GM03348 (cell line): ENCODE measurements at places on chromosomes 5 and 9.

DNA sequence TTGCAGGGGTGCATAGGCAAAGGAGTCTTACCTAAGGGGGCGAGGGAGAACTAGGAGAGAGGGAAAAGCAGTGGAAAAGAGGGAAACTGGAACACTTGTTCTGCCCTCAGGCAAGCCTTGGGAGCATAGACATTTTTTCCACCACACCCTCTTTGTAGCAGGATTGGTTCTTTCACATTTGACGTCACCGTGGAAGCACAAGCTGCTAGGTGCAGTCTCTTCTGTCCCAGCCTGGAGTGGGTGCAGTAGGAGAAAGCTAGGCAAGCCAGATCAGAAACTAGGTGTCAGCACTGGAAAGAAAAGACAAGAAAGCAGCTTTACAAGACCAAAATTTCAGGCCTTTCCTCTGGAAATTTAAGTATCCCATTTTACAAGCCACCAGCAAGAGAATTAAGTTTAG, 440.4 kb downstream of the EFNA5 start:
- no peak for DNase-seq

DNA sequence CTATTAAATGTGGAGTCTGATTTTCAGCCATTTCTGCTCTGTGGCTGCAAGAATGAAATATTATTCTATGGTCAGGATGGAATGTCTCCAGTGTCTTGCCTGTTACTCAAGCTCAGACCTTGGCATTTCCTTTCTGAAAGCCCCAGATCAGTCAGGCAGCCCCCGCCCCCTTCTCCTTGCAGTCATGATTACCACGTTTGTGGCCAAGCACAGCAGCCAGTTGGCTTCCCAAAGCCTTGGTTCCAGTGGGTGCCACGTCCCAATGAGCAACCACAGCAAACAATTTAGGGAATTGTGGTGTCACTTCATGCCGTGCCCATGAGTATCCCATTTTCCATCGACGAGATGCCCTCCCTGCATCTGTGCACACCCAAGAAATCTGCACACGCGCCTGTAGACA, 9.7 kb upstream of the OBP2A start:
- DNase-seq: peak; percentile 74

DNA sequence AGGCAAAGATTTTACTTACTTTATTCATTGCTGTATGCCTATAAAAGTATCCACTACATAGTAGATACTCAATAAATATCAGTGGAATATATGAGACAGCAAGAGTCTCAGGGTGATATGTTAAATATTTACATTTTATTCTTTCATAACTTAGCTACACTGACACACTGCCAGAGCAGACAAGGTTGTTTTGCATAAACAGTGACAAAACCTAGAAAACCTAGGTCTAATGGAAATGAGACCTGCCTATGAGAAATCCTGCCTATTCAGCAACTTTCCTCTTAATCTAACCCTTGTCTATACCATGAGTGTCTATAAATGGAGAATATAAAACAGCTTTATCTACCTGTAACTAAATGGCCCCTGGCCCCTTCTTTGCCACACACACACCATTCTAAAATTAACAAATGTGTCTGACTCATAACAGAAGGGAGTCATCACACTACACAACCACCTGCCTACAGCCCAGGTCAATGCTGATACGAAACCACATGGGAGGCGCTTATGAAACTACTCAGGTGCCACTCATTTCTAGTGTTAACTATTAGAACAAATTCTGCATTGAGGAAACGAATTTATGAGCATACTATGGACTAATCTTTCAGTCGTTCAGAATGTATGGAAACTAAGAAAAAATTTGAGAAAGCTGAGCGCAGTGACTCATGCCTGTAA, 60.3 kb downstream of the UBAP2 start:
- no peak for DNase-seq

- DNase-seq: no peak
These were observed 91.2 kb upstream of the EQTN start for GRCh38 chr9:27388150-27388549.

- peak; percentile 93 for DNase-seq
These were observed 63.2 kb downstream of the PRRT1B start for GRCh38 chr9:131608493-131609037.

DNA sequence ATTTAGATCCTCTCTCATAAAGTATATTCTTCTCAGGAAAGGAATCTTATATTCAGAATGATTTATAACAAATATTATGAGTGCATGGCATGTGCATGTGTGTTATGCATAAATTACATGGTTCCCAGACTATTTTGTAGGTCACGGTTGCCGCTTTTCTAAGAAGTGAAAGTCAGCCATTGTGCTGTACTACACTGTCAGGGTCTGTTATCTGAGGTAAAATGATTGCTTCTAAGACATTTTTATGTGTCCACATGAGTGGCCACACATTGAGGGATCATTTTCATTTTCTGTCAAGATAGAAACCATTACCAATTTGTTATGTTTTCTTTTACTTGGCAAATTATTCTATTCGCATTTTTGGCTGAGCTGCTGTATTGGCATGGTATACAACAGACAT, 210.8 kb downstream of the CWC27 start:
- no peak for DNase-seq

GRCh38 chr9:17021387-17021970, 113.4 kb upstream of the CNTLN start:
- DNase-seq: peak; percentile 35

GRCh38 chr9:129418451-129418850, 202.4 kb downstream of the C9orf50 start:
- no peak for DNase-seq

DNA sequence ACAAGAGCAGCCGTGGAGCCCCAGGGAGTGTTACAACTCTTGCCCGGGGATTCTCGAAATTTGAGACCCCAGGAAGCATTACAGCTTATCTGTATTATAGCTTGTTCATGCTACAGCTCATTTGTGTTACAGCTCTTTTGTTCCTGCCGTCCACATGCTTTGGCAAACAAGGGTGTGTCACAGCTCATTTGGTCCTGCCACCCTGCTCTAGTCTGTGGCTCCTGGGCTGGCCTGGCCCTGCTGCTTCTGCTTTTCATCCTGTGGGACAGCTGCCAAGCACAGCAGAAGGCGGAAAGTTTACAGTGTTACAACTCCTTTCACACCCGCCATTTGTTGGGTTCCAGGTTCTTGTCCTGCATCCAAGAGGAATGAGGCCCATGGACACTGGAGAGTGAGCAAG, 685.0 kb downstream of the SLCO4C1 start:
- DNase-seq: no peak

- DNase-seq: no peak
These were observed 3.7 kb upstream of the UCK1 start for GRCh38 chr9:131534721-131535237.

GRCh38 chr9:96450613-96451528, 902 bp downstream of the HABP4 start:
- peak; percentile 24 for DNase-seq

DNA sequence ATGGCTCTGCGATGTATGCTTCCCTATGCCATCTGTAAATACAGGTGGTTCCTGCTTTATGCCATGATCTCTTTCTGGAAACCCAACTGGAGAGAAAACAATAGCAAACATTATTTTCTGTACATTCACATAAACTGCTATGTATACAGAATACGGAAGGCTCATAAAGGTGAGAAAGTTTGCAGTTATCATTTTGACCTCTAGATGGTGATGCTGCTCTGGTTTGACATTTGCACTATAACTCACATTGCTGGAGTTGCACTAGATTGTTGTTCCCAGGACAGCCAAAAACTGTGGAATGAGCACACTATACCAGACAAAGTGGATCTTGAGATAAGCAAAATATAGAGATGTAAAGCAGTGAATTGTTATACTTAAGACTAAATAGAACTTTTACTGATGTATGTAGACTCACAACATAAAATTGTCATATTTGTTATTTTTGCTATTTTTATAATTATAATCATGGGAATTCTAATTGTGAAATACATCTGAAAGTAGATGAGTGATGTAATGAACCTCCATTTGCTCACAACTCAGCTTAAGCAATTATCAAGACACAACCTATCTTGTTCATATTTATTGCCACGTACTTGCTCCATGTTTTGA, 246.5 kb downstream of the PTPRD start:
- DNase-seq: peak; percentile 35

DNA sequence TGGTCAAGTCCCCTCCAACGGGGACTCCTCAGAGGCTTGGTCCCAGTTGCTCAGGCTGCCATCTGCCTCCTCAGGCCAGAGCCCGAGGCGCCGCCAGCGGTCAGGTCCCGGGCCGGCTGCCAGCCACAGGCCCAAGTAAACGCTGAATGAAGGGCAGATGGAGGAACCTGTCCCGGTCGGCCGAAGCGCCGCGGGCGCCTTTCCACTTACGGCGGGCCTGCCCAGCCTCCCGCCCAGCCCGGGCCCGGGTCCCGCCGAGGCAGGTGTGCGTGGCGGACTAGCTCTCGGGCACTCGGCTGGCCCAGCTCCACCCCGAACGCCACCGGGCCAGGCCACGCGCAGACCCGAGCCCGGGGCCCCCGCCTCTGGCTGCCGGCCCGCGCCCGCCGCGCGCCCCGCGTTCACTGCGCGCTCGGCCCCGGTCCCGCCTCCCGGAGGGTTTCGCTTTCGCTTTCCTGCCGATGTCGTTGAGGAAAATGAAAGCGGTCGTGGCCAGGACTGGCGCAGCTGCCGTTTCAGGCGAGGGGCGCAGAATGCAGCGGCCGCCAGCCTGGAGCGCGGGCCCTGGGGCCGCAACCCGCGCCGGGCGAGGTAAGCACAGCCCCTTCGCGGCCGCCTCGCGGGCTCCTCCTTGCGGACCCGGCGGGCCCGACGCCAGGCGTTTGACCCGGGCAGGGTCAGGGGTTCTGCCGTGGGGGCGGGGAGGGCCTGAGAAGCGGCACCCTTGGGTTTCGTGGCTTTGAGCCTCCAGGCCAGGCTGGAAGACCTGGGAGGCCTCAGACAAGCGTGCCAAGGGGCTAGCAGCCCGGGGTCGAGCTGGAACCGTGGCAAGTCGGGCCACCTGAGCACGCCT, 41.2 kb downstream of the SLC22A5 start:
- peak; percentile 87 for DNase-seq

- no peak for DNase-seq
These were observed 31.2 kb upstream of the DTWD2 start for GRCh38 chr5:119019501-119019900.

DNA sequence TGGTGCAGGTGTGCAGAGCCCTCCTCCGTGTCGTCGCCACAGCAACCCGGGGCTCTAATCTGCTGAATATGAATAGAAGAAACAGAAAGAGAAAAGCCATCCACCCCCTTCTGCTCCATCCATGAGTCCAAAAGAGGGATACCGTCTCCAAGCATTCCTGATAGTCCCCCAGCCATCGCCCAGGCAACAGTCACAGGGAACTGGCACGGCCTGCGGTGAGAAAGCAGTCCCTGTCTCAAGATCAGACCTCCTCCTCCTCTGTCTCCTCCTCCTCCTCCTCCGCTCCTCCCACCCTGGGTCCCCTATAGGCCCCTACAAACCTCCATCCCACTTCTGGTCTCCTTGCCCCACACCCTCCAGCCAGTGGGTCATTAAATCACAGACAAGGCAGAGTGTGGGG, 308.1 kb upstream of the MPDZ start:
- DNase-seq: no peak

DNA sequence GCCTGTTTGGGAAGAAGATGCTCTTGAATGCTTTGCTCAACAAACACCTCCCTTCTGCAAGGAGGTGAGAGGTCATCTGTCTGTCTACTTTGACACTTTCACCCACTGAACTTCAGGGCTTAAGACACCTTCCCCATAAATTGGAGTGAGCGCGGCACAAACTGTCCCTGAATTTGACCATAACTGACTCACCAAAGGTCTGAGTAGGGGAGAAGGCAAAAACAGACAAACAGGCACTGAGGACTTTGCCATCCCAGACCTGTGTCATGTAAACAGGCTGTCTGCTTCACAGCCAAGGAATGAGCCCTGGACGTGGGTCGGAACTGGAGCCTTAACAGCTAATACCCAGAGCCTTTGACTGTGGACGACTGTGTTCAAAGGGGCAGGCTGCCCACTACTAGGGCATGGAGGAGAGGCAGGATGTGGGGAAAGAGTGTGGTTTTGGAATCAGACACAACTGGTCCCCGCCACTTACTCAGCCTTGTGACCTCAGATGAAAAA, 320.9 kb upstream of the KLF4 start:
- peak; percentile 13 for DNase-seq

DNA sequence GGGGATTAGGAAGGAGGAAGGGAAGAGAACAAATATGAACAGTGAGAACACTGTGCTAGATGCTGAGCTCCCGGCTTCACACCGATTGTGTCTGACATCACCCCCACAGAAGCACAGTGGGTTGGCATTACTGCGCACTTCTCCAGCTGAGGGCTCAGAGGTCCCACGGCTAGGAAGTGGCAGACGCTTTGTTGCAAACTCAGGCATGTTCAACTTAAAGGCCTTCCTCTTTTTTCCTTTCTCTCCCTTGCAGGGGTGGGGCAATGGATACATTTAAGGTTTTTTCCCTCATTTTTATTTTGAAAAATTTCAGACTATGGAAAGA, 15.5 kb upstream of the SHB start:
- DNase-seq: no peak

- DNase-seq: no peak
These were observed 159.0 kb downstream of the CPLANE1 start for GRCh38 chr5:37090123-37090726.

DNA sequence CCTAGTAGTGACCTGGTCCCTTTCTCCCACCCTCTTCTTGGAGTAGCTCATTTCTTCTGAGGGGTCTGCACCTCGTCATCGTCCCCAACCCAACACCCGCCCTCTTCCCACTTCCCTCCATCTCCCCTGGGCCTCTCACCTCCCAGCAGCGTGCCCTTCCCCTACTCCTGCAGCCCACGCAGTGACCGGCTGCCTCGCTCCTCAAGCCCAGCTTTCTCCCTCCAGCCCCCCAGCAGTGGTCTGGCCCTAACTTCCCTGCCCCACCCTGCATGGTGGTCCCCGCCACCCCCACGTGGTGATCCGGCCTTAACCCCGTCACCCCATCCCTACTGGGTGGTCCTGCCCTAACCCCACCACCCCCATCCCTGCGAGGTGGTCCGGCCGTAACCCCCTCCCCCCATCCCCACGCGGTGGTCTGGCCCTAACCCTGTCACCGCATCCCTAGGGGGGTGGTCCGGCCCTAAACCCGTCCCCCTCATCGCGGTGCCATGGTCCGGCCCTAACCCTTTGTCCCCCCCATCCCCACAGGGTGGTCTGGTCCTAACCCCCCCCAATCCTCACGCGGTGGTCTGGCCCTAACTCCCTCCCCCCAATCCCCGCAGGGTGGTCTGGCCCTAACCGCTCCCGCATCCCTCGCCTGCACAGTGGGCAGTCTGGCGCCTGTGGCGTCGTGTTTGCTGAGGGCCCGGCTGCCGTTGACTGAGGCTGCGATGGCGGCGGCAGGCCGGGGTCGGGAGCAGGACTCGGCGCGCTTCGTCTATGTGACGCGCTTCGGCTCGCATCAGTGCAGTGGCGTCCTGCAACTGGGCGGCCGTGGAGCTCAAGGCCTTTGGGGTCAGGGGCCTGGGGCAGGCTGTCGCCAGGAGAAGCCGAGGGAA, at the start of gene C5orf47:
C5orf47 (plus strand) TSS at position 617 of the 878 bp plus-strand sequence; CDS start at position 711, 94 bp downstream.
- DNase-seq: no peak

DNA sequence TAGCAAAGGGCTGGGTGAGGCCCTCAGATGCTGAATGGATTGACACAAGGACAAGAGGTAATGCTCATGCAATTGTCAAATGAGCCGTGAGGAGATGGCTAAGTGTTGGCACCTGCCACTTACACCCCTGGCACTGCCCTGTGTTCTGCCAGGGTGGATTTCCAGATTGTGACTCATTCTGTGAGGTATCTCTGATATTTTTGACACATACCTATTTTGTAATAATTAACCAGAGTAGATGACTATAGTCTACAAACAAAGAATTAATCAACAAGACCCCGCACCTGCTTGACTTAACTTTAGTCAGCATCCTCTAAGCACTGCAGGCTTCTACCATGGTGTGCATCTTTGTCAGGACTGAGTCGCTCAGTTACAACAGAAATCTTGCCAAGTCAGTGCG, 200.8 kb downstream of the DIRAS2 start:
- no peak for DNase-seq
